GM12878 (cell line): ENCODE measurements at places on chromosomes 5 and 9.

- DNase-seq, result no peak
These were observed 12.1 kb downstream of the TGFBI start for GRCh38 chr5:136040746-136041415.

GRCh38 chr9:133374612-133375115 lies 1.2 kb downstream of the SURF4 start:
- no peak for DNase-seq

GRCh38 chr5:17481378-17481777 lies 16.7 kb upstream of the TAF11L2 start:
- no peak for DNase-seq

DNA sequence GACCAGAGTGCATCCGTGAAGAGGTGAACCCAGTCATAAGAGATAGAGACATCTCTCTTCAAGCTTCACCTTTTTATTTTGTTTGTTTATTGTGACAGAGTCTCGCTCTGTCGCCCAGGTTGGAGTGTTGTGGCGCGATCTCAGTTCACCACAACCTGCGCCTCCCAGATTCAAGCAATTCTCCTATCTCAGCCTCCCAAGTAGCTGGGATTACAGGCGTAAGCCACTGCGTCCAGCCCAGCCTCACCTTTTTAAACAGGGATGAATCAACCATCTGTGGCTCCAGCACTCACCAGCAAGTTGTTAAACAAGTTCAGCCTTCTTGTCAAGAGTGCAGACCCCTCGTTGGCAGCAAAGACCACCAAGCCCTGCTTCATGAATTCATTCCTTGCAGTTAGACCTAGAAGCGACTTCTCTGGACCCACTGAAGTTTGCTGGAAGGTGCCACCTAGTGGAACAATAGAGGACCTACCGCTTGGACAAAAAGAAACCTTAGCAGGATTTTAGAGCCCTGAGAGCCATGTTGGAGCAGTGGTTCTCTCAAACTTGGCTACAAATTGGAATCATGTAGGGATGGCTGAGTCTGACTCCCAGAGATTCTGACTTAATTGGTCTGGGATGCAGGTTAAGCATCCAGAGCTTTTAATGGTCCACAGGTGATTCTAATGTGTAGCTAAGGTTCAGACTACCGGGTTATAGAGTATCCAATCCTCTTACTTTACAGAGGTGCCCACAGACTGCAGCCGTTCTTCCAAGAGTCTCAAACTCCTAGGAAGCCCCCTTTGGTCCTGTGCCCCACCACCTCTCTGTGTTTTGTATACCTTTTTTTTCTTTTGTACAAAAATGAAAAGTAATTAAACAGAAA lies 10.5 kb upstream of the GALNT10 start:
- DNase-seq, result no peak

- DNase-seq, result no peak
These were observed 8.8 kb upstream of the PLIN2 start for GRCh38 chr9:19136129-19136528.

GRCh38 chr5:102722931-102723330 lies 32.2 kb upstream of the PAM start:
- DNase-seq, result no peak

DNA sequence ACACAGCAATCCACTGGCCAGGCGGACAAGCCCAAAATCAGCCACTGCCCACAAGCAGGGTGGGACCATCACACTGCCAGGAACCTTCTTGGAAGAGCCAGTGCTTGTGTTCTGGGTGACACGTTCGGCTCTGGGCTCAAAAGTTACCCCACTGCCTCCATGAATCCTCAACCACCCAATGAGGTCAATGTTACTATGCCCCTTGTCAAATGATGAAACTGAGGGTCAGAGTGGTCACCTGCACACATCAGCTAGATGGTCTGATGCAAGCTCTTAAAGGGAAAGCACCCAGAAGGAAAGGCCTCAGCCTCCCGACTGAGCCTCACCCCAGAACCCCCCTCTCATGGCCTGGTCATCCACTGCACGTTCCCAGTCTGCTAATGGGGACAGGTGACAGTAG lies 114.8 kb downstream of the VAV2 start:
- no peak for DNase-seq

GRCh38 chr5:38478166-38478565 lies 78.3 kb downstream of the LIFR start:
- DNase-seq, result no peak

- DNase-seq, result no peak
These were observed 624.2 kb downstream of the KCTD16 start for GRCh38 chr5:144794922-144795321.

- peak; percentile 21 for DNase-seq
These were observed 1.5 kb downstream of the GGTA1 start for GRCh38 chr9:121498150-121498486.

DNA sequence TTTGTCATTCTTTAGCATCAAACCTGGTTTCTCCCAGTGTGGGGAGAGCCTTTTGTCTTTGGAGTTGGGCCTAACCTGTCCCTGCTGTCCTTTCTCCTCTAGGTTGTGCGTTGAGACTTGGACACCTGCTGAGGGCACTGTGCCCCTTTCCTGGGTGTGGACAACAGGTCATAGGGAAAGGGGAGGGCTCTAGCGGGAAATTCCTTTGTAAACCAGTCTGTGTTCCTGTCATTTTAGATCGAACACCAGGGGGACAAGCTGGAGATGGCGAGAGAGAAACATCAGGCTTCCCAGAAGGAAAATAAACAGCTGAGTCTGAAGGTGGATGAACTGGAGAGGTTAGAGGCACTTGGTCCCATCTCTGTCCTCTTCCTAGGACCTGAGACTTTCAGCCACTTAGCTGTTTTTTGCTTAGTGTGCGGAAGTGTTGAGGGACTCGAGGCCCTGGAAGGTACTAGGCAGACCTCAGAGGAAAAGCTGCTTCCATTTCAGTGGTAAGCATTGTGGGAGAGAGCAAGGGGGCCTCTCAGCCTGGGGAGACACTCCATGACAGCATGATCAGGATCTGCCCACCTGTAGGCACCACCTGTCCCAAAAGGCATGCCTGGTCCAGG lies 8.6 kb upstream of the GLE1 start:
- no peak for DNase-seq

GRCh38 chr5:56833325-56833724 lies 18.0 kb downstream of the MAP3K1 start:
- no peak for DNase-seq

- no peak for DNase-seq
These were observed 179.2 kb downstream of the FBN2 start for GRCh38 chr5:128358826-128359225.

GRCh38 chr9:109316207-109316640 lies 4.6 kb downstream of the EPB41L4B start:
- no peak for DNase-seq

- DNase-seq, result no peak
These were observed 62.8 kb upstream of the LMX1B start for GRCh38 chr9:126550891-126551351.

DNA sequence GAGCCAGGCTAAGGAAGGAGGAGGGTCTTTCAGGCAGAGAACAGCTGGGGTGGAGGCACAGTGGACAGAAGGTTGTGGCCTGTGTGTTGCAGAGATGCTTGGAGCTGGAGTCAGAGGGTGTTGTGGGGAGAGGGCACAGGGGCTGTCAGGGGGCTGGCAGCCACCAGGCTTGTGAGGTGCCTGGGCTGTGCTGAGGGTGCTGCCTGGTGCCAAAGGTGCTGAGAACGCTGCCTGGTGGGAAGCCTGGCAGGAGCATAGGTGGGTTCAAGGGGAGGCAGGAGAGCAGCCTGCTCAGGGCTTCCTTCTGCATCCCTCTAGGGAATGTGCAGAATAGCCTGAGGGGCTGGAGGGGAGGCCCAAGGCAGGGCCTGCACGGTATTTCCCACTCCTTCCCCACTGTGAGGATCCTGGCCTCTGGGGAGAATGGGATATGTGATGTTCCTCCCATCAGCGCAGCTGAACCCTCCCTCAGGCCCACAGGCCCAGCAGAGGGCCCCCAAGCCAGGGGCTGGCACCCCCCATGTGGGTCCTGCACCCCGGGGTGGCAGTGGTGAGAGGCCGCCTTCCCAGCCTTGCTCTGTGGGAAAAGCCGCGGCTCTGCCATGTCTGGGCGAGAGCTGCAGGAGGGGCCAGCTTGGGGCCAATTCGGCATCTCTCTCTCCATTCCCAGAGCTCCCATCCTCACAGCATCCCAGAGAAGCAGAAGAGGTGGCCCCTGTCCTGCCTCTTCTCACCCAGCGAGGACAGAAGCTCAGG lies 76.3 kb downstream of the CACNA1B start:
- DNase-seq, result no peak

GRCh38 chr9:89873801-89874200 lies 269.0 kb downstream of the GADD45G start:
- DNase-seq, result no peak

DNA sequence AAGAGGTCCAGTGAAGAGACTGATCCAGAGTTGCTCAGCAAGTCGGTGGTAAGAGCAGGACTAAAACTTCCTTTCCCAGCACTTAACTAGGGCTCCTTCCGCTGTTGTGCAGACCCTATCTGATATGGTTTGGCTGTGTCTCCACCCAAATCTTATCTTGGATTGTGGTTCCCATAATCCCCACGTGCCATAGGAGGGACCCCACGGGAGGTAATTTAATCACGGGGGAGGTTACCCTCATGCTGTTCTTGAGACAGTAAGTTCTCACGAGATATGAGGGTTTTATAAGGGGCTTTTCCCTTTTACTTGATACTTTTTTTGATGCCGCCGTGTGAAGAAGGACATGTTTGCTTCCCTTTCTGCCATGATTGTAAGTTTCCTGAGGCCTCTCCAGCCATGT lies 221.9 kb upstream of the GLRA1 start:
- DNase-seq, result no peak

DNA sequence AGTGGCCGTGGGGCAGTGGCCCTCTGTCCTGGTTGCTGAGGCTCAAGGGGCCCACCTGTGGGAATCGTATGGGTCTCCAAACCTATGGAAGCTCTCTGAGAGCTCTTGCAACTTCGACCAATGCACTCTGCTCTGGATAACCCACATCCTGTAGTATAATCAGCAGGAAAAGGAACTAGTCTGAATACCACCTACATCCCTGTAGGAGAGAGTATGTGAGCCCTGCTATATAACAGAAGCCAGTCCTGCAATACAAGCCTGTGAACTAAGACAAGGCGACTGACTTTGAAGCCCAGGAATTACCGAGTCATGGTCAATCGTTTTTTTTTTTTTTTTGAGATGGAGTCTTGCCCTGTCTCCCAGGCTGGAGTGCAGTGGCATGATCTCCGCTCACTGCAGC lies 29.8 kb upstream of the BICD2 start:
- no peak for DNase-seq

DNA sequence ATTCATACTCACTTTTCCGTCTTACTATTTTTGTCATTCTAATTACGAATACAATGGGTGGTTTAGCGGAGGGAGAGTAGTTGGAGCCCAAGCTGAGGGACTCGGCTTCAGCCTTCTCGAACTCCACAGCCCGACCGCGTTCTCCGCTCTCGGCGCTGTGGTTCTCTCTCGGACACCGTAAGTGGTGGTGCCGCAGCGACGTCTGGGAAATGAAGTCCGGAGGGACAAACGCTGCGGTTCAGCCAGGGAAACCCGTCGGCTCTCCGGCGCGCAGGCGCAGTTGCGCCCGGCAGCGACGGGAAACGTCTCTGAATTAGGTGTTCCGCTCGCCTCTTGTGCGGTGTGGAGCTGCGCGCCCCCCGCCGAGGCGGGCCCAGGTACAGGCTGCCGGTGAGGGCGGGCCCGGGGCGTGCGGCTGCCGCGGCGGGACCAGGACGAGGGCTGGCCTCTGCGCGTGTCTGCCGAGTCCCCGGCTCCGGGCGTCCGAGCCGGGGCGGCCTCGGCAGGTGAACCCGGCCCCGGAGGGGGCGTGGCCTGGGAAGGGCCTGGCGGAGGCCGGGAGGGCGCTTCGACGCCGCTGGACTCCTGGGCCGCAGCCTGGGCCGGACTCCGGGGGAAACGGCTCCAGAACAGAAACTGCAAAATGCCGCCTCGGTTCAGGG lies at the start of gene ZNF879:
Gene ZNF879, plus strand, starts transcription at position 277 of the 662 bp plus-strand sequence. CDS start 1,201 bp downstream, outside the sequence.
- DNase-seq, result no peak

- DNase-seq, result no peak
These were observed 577.7 kb downstream of the EBF1 start for GRCh38 chr5:158521995-158522394.

DNA sequence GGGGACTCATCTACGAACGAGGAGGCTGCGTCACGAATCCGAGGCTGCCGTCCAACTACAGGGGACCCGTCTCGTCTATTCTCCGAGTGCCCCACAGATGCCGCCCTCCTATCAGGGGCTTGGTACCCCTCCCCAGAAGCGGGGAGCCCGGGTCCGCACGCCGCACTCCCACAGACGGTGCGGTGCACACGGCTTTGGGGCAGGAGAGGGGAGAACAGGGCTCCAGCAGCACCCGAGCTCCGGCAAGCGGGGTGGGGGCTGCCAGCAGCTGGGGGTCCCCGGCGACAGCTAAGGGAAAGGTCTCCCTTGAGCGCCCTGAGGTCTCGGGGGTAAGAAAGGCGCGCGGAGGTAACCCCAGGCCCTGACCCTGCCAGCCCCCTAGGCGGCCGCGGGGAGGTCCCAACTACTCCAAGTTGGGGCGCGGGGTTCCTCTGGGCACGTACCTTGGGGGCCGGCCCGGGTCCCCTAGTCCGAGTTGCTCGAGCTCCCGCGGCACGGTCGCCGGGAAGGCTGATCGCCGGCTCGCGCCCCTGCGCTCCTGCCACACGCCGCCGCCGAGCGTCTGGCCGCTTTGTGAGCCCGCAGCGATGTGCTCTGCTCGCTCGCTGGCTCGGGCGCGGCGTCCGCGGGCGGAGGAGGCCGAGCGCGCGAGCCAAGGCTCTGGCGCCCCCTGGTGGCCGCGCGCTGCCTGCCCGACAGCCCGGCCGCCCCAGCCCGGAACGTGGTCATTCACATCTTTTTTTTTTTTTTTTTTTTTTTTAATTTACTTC lies at the start of gene SPOCK1:
Gene SPOCK1, minus strand, starts transcription at position 591 of the 770 bp plus-strand sequence.
- no peak for DNase-seq

DNA sequence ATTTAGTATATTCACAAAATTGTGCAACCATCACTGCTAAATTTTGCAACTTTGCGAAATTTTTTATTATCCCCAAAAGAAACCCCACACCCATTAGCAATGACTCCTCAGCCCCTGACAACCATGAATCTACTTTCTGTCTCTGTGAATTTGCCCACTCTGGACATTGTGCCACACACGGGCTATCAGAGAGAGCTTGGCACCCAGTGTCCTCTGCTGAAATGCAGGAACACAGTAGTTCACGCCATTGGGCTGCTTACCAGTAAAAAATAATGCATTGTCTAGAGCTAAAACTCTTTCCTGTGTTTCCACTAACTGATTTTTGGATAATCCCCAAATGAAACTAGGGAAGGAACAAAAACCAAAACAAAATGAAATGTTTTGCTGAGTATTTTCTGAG lies 60.0 kb downstream of the HRH2 start:
- no peak for DNase-seq

DNA sequence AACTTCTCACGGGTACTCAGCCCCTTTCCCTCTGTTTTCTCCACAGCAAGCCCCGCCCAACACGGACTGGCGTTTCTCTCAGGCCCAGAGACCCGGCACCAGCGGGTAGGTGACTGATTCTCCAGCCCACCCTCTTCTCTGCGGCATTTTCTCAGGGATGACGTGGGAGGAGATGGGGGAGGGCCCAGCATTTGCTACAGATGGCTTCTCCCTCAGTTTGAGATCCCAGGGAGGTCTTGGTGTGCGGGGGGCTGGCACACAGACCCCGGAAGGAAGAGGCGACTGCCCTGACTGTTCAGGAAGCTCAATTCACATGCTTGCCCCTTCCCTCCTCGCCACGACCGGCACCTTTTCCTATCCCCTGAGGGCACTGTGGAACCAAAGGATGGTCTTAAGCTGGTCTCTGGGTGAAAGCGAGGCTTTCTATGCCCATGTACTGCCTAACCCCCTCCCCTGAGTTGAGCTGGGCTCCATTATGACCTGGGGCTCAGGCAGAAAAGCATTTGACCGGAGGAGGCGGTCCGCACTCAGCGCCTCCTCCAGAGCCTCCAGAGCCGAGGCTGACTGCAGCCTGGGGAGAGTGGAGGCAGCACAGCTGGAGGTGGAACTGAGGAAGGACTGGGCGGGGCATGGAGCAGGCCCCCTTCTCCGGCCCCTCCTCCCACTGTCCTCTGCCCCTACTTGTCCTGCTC lies 6.0 kb downstream of the PCDHGC5 start:
- DNase-seq, result no peak
